ENCODE measurements at places on chromosomes 4 and X.

DNA sequence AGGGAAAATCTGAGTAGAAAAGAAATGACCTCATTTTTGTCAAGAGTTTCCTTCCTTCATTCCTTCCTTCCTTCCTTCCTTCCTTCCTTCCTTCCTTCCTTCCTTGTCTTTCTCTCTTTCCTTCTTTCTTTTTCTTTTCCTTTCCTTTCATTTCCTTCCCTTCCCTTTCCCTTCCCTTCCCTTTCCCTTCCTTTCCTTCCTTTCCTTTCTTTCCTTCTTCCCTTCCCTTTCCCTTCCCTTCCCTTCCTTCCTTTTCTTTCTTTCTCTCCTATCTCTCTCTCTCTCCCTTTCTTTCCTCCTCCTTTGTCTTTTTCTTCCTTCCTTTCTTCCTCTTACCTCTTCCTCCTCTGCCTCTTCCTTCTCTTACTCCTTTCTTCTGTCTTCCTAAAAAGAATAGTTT is 347.6 kb downstream of the FAM47A start:
- no peak for DNase-seq

GRCh38 chr4:154160519-154161301 is 330.9 kb downstream of the DCHS2 start:
- DNase-seq: no peak

GRCh38 chrX:145393702-145394235 is 146.5 kb downstream of the SPANXN1 start:
- DNase-seq: no peak

DNA sequence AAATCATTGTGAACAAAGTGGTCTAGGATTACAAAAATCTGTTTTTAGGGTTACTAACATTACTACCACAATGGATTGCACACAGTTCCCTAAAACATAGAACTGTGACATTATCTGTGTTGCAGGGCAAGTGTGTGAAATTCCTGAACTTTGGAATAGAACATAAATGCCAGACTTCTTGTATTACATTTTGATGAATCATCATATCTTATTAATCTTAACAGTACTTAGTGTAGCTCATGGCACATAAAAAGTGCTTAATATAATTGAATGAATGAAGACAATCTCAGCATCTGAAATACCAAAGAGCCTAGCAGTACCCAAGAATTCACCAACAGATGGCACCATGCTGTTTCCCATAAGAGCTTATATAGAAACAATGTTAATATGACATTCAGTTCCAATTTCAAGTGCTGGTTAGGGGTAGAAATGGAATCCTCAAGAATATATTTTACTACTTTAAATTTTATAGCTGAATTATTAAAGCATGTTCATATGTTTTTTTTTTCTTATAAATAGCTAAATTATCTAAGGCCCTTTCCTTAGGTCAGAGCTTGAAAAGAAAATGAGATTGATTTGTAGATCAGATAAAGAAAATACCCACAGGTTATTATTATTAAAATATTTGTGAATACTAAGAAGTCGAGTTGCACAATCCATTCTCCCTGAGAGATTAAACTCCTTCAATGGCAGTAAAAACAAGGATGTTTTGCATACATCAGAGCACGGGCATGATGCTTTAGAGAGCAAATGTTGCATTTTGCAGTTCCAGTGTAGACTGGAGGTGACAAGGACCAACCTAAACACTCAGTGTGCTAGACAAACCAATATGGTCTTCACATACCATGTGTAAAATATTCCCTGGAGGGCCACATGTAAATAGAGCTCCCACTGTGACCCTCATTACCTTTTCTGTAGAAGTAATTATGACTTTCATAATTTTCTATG is 25.7 kb upstream of the SHISA3 start:
- DNase-seq: no peak

DNA sequence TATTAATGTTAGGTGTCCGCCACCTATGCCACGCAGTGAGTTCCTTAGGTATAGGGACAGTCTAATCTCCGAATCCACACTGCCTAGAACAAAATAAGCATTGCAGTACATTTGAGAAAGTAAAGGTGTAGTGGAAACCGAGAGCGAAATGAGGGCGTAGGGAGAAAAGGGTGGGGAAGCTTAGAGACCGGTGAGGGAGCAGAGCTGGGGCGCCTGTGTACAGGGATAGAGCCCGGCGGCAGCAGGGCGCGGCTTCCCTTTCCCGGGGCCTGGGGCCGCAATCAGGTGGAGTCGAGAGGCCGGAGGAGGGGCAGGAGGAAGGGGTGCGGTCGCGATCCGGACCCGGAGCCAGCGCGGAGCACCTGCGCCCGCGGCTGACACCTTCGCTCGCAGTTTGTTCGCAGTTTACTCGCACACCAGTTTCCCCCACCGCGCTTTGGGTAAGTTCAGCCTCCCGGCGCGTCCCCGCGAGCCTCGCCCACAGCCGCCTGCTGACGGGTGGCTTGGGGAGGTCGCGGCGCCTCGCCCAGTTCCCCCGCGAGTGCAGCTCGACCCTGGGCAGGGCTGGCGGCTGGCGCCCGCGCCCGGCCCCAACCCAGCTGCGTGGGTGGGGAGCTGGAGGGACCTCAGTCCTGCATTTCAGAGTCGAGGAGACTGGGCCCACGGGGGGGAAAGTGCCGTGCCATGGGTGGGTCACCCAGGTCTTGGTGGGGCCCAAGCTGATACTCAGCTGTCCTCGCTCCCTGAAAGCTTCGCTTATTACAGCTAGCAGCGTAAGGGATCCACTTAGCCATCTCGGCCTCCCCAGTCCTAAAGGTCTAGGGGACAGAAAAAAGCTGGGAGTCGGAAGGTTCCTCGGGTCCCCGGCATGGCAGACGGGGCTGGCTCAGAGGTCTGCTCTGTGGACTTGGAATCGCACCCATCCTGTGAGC is at the start of gene ANXA3:
TSS of gene ANXA3 (plus strand) at position 351 of the 932 bp plus-strand sequence. CDS start 2,704 bp downstream, outside the sequence.
- peak; percentile 76 for DNase-seq

GRCh38 chr4:143489106-143489505 is 24.4 kb upstream of the SMARCA5 start:
- no peak for DNase-seq

DNA sequence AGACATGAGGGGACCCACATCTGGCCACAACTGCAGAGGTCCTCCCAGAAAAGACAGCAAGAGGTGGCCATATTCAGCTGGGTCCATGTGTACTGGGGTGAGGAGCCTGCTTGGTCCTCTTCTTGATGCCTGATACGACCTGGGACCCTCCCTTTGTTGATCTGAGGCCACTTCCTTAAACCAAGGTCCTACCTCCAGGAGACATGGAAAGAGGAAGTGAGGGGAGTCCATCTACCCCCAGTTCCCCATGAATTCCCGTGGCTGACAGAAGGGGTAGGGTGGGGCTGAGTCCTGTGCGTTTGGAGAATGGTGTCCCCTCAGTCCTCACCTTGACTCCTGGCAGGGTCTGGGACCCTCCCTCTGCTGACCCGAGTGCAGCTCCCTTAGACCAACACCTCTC is 2.1 kb downstream of the MAGEA10 start:
- no peak for DNase-seq

- no peak for DNase-seq
Measured at GRCh38 chr4:107629318-107629717, 90.7 kb downstream of the PAPSS1 start.

Data from type B pancreatic cell (in vitro differentiated cells).